ENCODE measurements at places on chromosomes 4 and X.

DNA sequence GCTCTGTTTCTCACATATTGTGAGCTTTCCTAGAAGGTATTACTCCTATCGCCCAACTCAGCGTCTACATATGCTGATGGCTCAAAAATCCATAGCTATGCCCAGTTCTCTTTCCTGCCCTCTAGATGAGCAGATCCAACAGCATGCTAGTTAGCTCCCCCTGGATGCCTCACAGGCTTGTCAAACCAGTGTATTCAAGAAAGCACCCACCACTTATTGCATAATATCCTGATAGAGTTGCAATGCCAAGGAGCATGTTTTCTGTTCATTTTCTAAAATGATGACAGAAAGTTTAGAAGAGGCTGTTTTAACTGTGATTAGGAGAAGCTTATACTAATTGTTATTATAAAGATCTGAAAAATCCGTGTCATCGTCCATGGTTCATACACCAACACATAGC is 1.9 kb upstream of the PACRGL start:
- peak; percentile 14 for DNase-seq

DNA sequence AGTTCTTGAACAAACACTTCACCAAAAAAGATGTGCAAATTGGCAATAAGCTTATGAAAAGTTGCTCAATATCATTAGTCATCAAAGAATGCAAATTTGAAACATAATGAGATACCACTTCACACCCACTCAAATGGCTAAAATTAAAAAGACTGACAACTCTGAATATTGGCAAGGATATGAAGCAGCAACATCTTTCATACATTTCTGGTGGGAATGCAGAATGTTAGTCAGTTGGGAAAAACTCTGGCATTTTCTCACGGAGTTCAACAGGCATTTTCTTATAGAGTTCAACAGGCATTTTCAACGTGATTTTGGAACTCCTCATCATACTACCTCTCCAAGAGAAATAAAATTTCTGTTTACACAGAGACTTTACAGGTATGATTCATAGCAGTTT is 297.4 kb upstream of the MAGEC2 start:
- DNase-seq: no peak

DNA sequence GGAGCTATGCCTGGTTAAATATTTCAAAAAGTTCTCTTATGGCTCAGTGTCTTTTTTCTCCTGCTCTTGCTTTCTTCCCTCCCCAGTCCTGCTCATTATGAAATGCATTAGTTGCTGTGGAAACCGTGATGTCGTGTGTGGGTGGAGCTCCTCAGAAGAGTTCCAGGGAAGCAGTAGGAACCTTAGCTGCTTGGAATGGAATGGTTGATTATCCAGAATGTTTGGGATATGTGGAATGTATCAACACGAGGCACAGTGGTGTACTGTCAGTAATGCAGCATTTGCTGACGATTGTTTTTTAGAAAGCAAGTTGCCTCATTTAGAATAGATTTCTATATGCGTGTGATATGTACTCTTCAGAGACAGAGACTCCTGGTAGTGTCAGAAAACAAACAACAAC is 333.2 kb downstream of the ARHGAP10 start:
- DNase-seq: peak; percentile 60

- no peak for DNase-seq
Measured at GRCh38 chrX:270848-271367, 10.3 kb upstream of the PLCXD1 start.

- no peak for DNase-seq
Measured at GRCh38 chr4:73505567-73505966, 24.0 kb downstream of the AFM start.

DNA sequence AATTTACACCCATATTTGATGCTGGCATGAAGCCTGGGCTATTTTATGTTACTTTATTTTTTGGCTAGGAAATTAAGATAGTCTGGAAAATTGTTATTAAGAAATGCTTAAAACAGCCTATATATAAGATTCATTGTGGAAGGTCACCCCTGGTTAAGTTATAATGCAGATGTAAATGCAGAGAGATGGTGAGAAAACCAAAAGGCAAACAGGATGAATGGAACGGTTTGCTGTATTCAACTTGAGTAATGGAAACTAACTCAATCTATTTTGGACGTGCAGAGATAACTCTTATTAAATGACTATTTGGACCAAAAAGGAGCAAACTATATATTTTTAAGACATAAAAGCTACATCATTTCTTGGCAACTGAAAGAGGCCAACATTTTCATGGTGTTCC is 446.3 kb upstream of the FRG1 start:
- no peak for DNase-seq

GRCh38 chr4:56062526-56063145 is 113.9 kb downstream of the CEP135 start:
- no peak for DNase-seq

- DNase-seq: no peak
Measured at GRCh38 chr4:151717314-151717713, 43.5 kb downstream of the GATB start.

DNA sequence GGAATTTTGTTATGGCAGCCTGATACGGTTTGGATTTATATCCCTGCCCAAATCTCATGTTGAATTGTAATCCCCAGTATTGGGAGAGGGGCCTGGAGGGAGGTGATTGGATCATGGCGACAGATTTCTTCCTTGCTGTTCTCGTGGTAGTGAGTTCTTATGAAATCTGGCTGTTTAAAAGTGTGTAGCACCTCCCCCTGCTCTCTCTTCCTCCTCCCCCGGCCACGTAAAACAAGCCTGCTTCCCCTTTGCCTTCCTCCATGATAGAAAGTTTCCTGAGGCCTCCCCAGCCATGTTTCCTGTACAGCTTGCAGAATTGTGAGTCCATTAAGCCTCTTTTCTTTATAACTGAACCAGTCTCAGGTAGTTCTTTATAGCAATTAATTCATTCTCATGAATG is 37.9 kb downstream of the SUPT20HL2 start:
- DNase-seq: no peak

DNA sequence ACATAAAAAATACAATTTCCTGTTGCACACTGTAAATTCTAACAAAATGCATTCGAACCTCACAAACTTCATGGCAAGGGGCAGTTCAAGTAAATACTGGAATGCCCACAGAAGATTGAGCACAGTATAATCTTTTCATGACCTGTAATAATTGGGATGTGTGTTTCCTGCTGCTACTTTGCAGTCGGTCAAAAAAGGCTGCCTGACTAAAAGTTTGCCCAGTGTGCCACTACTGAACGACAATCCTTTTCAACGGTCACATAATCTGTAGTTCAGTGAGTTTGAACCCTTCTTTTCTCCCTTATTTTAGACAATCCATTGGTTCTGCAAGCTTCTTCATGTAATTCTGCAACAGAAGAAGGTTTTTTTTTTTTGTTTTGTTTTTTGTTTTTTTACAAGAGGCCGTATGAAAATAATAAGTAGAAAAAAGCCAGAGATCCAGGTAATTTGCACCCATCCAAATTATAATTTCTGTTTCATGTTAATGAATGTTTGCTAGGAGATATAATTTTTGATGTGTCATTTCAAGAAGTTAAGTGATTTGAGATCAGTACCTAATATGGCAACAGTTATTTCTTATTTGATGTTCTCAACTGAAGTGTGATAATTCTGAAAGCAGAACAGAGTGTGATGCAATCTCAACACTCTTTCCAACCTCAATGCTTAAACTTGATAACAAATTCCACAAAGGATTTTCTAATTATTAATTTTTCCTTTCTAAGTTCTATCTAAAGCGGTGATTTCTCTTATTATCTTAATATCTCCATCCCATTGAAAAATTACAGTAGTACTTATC is 237.6 kb downstream of the FSTL5 start:
- no peak for DNase-seq

DNA sequence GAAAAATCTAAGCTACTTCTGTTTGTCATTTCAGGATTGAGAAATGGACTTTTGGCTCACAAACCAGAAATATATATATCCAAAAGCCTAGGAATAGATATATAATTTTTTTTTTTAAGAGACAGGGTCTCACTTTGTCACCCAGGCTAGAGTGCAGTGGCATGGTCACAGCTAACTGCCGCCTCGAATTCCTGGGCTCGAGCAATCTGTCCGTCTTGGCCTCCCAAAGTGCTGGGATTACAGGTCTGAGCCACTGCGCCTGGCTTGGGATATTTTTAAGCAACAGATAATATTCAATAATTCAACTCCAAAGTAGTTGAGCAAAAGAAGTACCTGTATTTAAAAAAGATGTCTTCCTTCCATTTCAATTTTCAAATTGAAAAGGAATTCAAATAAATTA is 112.5 kb downstream of the C4orf51 start:
- DNase-seq: no peak

GRCh38 chr4:46698891-46699290 is 210.2 kb downstream of the COX7B2 start:
- no peak for DNase-seq

GRCh38 chr4:55781341-55781740 is 38.2 kb upstream of the EXOC1L start:
- DNase-seq: no peak

GRCh38 chr4:35695003-35695402 is 549.3 kb downstream of the ARAP2 start:
- no peak for DNase-seq

GRCh38 chr4:24144381-24144780 is 254.5 kb upstream of the PPARGC1A start:
- DNase-seq: no peak

DNA sequence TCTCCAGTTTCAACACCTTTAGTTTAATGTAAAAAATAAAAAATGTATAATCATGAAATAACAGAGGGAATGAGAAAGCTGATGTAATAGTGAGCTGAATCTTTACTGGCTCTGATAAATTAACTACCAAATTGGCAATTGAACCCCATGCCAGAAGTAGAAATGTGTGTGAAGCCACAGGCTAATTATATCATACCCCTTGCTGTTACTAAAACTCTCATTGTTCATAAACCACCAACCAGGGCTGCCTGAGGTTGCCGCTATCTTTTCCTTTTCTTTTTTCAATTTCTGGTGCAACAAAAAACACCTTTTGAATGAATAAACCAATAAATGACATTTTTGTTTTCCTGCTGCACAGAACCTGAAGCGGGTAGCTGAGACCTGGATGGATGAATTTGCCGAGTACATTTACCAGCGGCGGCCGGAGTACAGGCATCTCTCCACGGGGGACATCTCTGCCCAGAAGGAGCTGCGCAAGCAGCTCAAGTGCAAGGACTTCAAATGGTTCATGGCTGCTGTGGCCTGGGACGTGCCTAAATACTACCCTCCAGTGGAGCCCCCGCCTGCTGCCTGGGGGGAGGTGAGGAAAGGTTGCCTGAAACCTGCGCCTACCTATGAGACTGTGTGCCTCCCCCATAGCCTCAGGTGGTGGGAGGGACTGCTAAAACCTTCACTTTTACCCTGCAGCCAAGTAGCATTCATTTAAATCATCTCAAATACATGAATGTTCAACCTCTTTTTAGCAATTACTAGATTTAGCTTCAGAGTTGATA is 216.7 kb upstream of the GALNT7 start:
- DNase-seq: no peak

DNA sequence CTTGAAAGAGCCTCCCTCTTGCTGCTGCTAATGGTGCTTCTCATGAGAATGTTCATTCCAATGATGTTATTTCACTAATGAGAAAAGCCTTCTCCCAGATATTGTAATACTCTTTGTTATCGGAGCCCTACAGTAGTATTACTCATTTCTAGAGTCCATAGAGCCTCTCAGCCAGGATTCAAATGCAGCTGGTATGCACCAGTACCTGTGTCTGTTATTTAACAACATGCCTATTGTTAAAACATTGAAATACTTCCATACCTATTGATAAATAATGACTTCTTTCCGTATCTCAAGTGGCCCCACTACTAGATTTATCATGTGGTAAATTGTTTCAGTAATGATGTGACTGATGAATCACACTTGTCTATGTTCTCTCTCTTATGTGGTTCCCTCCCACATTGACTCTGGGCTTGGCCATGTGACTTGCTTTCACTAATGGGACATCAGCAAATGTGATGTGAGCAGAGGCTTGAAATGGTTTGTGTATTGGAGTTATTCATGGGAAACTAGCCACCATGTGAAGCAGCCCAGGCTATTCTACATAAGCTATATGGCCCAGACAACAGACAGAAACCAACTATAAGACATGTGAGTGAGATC is 207.6 kb downstream of the THOC2 start:
- DNase-seq: no peak

- no peak for DNase-seq
Measured at GRCh38 chr4:122900314-122900713, 22.1 kb downstream of the NUDT6 start.

DNA sequence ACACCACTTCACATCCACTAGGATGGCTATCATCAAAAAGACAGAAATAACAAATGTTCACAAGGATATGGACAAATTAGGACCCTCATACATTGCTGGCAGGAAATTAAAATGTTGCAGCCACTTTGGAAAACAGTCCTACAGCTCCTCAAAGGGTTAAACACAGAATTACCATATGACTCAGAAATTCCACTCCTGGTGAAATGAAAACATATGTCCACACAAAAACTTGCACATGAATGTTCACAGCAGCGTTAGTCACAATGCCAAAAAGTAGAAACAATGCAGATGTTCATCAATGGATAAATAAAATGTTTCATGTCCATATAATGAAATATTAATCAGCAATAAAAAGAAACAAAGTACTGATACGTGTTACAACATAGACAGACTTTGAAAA is 15.1 kb downstream of the S100G start:
- peak; percentile 46 for DNase-seq

GRCh38 chr4:140635606-140636005 is 66.8 kb upstream of the UCP1 start:
- DNase-seq: peak; percentile 34

GRCh38 chr4:34643476-34643875 is 1600.8 kb downstream of the ARAP2 start:
- no peak for DNase-seq

GRCh38 chr4:67436742-67437141 is 108.6 kb downstream of the CENPC start:
- DNase-seq: no peak

GRCh38 chr4:159355466-159355865 is 252.6 kb downstream of the RAPGEF2 start:
- no peak for DNase-seq

- peak; percentile 54 for DNase-seq
Measured at GRCh38 chr4:140071806-140072205, 82.2 kb downstream of the MAML3 start.

DNA sequence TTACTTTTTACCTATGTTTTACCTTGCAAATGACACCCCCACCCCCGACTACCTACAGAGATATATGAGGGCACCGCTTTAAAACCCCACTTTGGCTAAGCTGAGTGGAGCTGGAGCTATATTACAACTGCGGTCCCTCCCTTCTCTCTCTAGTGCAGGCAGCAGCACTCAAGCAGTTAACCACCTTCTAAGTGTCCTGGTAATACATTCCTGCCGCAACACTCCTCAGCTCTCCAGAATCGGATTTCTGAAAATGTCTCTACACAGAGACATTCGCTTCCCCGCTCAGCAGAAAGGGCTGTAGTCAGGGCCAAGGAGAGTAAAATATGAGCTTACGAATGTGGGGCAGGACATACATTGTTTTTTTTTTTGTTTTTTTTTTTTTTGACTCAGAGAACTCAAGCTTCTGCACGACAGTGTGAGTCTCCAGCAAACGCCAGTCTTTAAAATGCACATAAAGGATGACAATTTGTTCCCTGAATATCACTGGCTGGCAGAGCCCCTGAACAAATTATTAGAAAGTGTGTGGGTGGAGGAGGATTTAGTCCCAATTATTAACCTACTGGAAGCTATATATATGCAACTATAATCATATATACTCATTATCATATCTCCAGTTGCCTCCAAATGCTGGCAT is 287.0 kb upstream of the TET2 start:
- DNase-seq: no peak

All from HFFc6 (cell line).